GM12865 (cell line): ENCODE measurements at places on chromosomes 11 and 22.

DNA sequence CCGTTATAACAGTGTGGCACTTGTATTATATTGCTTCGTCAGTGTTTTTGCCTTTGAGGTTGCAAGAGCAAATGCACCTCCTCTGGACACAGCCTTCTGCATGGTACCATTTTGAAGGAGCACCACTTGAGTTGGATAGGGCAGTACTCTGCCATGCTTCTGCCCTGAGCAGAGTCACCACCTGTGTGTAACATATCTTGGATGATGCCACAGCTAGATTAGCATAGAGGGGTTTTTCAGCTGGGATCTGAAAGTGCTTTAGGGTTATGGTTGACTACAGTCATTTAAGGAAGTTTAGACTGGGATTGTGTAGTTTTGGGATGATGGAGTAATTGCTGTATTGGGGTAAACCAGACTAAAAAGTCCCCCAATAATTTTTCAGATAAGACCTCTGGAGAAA lies 78.8 kb downstream of the PPP6R3 start:
- no peak for DNase-seq

GRCh38 chr11:119094816-119095065 lies 6.9 kb downstream of the DPAGT1 start:
- DNase-seq = peak; percentile 88

- DNase-seq = no peak
Observed at GRCh38 chr11:59783632-59784090, 26.9 kb downstream of the MRPL16 start.

DNA sequence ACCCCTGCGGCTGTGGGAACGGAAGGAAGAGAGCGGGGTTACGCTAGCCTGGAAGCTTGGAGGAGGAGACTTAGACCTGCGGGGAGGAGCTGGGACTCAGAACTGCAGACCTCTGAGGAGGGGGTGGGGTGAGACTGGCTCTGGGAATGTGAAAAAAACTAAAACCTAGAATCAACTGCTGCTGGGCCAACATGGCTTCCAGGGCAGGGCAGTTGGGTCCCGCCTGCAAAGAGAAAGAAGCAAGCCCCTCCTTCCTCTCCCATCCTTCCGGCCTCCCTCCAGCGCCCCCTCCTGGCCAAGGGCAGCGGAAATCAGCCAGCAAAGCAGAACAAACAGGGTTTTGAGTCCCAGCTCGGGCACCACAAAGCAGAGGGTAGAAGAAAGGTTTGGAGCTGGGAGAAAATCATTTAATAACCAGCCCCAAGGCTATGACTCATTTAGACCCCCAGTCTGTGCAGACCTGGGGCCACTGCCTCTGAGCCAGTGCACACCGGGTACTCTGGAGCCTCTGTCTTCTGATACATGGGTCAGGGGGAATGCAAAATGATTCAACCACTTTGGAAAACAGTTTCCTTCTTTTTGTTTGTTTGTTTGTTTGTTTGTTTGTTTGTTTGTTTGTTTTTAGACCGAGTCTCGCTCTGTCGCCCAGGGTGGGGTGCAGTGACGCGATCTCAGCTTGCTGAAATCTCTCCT lies 7.3 kb upstream of the NCF4 start:
- DNase-seq = peak; percentile 85
